ENCODE measurements at places on chromosomes 12 and 14. TPM values are rescaled to one million over a fixed set of nuclear protein-coding genes. Genes with fewer than 3 reads are reported as not detected.

DNA sequence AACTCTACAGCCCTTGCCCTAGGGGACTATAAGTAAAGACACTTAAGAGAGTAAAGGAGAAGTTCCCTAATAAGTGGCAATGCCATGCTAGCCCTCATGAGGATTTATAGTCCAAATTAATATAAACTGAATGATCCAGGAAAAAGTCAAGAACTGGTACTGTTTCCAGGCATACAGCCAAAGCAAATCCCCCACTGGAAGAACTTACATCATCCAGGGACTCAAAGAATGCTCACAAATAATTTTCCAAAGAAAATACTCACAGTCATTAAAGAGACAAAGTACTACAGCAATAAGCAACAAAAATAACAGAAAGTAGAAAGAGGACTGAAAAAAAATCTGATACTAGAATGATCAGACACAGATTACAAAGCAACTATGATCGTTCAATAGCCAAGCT is 79.7 kb upstream of the RAP1B start:
- no peak for DNase-seq

The COQ5 gene
- polyA plus RNA-seq: 39.7 TPM

The KLRC4 gene
- polyA plus RNA-seq: 15.0 TPM

GRCh38 chr14:35285168-35286002 is 6.8 kb upstream of the PSMA6 start:
- peak; percentile 39 for DNase-seq

DNA sequence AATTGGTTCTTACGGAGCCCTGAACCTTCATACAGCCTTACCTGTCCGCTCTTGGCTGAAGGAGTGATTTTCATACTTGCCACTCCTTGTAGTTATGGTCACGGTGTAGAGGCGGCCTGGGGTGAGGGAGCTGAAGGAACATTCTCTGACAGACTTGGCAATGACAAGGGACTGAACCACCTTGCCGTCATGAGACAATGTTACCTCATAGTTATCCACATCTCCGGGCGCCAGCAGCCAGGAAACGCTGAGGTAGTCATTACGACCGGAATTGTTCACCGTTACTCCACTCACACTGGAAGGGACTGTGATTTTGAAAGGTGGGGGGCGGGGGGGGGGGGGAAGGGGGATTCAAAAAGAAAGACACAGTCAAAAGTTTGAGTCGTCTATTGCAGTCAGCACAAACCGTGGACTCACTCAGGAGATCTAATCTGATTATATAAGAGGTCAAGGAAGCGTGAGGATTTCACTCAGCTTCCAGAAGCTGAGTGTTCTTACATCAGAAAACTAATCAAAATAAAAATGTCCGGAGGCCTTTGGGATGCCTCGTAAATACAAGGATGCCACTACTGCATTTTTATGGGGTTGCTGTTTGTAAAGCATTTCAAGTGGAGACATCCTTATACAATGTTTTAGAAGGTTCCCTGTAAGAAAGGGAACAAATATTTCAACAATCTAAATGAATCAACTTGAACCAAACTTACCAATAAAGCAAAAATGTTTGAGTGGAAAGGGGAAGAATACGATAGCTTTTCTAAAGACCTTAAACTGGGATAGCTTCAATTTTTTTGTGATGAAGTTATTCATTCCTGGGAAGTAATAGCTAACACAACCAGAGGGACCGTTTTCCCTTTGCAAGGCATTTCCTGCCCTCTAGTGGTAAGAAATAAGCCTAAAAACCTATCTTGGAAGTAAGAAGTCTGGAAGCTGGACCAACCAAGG is 60.6 kb downstream of the PTPRB start:
- DNase-seq: peak; percentile 45

- no peak for DNase-seq
These were observed 17.7 kb upstream of the CCDC91 start for GRCh38 chr12:28172434-28173030.

GRCh38 chr14:69673104-69673503 is 61.7 kb downstream of the SUSD6 start:
- DNase-seq: peak; percentile 23

DNA sequence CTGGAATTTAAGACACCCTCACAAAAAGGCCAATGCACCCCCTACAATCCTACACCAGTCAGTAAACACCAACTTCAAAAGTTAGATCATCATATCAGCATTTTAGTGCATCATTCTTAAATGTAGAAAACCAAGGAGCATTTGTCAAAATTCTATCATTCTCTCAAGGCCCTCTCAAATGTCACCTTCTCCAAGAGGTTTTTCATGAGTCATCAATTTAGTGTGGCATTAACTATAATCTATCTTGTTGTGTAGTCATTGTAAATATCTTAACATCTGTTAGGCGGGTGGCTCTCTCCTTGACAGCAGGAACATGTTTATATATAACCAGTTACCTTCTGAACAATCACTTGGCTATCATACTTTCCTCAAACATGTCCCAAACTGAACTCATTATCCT is 62.1 kb upstream of the G2E3 start:
- no peak for DNase-seq

- DNase-seq: no peak
These were observed 51.0 kb downstream of the TMEM121 start for GRCh38 chr14:105577314-105577861.

GRCh38 chr12:105347499-105347898 is 17.0 kb downstream of the C12orf75 start:
- DNase-seq: no peak

The ZNF740 gene
- 2.6 TPM for polyA plus RNA-seq

GRCh38 chr12:101570047-101570446 is 24.7 kb upstream of the MYBPC1 start:
- no peak for DNase-seq

The GALNT16 gene
- polyA plus RNA-seq: not detected

DNA sequence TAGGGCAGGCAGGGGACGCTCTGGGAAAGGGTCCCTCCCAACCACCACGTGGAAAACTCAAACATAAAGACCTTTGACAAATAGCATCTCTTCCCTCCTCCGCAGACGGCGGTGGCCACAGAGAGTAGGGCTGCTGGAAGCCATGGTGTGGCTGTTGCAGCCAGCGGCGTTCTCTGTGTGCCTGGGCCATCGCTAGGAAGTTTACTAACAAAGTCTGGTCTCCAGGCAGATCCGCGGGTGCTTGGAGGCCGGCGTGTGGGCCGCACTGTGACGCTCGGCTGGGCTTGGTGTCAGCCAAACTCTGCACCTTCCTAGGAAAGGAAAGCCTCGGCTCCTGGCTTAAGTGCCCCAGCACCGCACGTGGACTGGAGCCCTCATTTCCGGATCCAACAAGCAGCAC is 65.6 kb downstream of the CCDC88C start:
- DNase-seq: no peak

The HVCN1 gene
- polyA plus RNA-seq: 28.8 TPM

- DNase-seq: peak; percentile 12
These were observed 4.1 kb downstream of the CLEC2D start for GRCh38 chr12:9673404-9674225.

DNA sequence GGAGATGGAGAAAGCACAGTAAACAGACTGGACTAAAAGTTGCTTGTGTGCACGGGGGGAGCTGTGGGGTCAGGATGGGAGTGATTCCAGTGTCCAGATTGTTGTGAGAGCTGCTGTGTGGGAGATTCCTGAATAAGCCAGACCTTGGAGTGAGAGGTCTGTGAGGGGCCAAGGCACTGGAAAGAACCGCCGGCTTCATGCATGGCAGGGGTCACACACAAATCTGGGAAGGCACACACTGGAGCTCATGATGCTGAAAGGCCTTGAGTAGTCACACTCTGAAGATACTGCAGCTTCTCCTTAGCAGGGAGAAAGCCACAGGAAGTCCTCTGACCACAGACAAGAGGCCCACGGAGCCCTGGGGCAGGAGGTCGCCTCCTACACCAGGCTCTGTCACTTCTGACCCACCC is 23.1 kb downstream of the ADCY6 start:
- peak; percentile 51 for DNase-seq

- DNase-seq: no peak
These were observed 362.2 kb downstream of the CACNA1C start for GRCh38 chr12:2414810-2415567.

The FOXN4 gene
- not detected for polyA plus RNA-seq

The PPP1R1A gene
- not detected for polyA plus RNA-seq

The CMA1 gene
- not detected for polyA plus RNA-seq

GRCh38 chr14:32074887-32075572 is 2.1 kb upstream of the ARHGAP5 start:
- no peak for DNase-seq

- no peak for DNase-seq
These were observed 108.1 kb downstream of the ZFP36L1 start for GRCh38 chr14:68684466-68685418.

- DNase-seq: no peak
These were observed 134.4 kb downstream of the KITLG start for GRCh38 chr12:88445705-88446394.

DNA sequence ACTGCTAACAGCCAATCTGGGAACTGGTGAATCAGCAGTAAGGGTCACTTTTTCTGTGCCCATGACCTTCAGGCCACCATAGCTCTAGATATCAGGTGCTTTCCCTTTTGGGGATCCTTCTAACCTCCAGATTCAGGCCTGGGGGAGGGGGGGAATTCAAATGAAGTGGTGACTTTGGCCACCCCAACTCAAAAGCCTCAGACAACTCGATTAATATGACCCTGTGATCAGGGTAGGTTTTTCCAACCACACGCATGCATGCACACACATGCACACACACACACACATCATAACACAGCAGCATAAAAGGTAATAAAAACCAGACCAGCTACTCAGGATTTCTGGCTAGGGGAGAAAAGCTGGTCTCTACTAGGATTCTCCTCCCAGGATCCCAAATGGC is 5.3 kb downstream of the TBX3 start:
- no peak for DNase-seq

GRCh38 chr14:93546642-93547041 is 115.9 kb downstream of the UNC79 start:
- DNase-seq: no peak

The RIMKLB gene
- polyA plus RNA-seq: 0.13 TPM

- no peak for DNase-seq
These were observed 34.9 kb downstream of the PLEKHD1 start for GRCh38 chr14:69519204-69520100.

GRCh38 chr14:69077841-69078240 is 75.1 kb downstream of the DCAF5 start:
- DNase-seq: no peak

The SYCP3 gene
- polyA plus RNA-seq: 0.18 TPM

DNA sequence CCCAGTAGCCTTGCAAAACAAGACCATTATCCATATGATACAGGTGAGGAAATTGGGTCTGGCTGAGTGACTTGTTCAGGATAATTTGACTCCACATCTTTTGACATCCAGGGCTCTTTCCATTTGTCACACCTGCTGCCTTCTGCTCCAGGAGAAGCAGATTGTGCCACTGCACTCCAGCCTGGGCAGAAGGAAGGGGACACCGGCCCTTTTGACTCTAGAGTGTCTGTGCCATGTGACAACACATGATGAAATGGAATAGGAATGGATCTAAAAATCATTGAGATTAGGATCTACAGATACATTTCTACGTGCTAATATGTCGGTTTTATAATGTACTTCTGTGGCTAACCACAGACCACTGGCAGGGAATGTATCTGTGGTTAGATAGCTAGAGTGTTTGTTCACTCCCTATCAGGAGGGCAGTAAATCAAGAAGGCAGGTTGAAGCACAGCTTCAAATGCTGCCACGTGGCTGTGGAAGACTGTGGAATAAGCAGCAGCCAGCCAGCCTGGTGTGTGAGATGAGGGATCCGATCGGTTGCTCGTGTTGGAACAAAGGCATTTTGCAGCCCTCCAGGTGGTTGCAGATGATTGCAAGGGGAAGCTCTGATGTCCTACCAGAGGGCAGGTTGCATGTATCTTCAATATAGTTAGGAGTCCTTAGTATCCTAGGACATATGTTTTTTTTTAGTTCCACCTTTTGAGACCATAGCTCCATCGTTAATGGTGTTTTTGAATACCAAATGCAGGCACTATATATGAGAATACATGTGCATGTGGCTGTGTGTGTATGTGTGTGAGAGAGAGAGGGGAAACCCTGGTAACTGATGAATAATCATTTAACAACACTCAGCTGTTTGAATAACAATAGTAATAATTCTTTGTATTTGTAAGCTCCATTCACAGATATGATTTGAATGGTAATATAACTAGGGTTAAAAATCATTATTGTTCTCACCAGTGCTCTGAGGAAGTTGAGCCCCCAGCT is 28.6 kb downstream of the EML1 start:
- peak; percentile 3 for DNase-seq

DNA sequence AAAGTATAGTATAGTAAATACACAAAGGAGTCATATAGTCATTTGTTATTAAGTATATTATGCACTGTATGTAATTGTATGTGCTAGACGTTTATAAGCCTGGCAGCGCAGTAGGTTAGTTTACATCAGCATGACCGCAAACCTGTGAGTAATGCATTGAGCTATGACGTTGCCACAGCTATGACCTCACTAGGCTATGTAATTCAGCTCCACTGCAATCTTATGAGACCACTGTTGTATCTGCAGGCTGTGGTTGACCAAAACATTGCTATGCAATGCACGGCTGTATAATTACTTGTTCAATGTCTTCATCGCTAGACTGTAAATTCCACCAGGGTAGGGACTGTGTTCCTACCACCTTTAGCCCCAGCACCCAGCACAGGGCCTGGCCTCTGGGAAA is 53.2 kb upstream of the VASH1 start:
- no peak for DNase-seq

- DNase-seq: peak; percentile 66
These were observed 80.3 kb upstream of the GNG2 start for GRCh38 chr14:51780006-51780692.

GRCh38 chr12:80849337-80849736 is 88.4 kb downstream of the LIN7A start:
- DNase-seq: no peak

The OTX2 gene
- polyA plus RNA-seq: not detected

GRCh38 chr14:92546347-92547053 is 32.9 kb downstream of the RIN3 start:
- DNase-seq: no peak

DNA sequence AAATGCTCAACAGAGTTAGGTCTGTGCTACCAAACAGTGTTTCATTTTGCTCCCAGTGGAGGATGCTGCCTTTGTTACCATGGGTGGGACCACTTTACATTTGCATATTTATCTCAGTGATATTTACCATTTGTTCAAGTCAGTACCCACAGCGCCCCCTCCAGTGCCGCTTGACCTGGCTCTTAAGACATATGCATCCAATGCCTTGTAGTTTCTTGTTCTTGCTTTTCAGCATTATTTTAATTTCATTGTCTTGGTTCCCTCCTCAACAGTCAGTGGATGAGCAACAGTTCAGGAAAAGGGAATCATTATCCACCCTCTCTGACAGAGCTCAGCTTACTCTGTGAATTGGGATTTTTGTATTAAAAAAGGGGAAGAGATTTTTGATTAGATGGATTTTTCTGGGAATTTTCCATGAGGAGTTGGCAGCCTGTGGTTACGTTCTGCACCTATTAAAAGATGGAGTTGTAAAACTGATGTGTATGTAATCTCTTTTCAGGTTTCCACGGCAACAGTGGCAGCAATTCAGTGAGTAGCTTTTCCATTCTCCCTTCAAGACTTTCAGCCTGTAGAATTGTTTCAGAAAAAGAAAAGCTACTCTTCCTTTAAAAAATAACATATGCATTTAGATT is 240.5 kb upstream of the DAAM1 start:
- no peak for DNase-seq

- no peak for DNase-seq
These were observed 25.1 kb downstream of the ACVR1B start for GRCh38 chr12:51976376-51977160.

The PIANP gene
- not detected for polyA plus RNA-seq

The PPP1R12A gene
- 103 TPM for polyA plus RNA-seq

- no peak for DNase-seq
These were observed 201.1 kb upstream of the NUDT4 start for GRCh38 chr12:93176610-93177126.

Measured in immature natural killer cell (primary cell).